ENCODE measurements at places on chromosomes 5 and 9. TPM values are rescaled to one million over a fixed set of nuclear protein-coding genes. Genes with fewer than 3 reads are reported as not detected.

Gene C5orf58
- not detected for total RNA-seq

DNA sequence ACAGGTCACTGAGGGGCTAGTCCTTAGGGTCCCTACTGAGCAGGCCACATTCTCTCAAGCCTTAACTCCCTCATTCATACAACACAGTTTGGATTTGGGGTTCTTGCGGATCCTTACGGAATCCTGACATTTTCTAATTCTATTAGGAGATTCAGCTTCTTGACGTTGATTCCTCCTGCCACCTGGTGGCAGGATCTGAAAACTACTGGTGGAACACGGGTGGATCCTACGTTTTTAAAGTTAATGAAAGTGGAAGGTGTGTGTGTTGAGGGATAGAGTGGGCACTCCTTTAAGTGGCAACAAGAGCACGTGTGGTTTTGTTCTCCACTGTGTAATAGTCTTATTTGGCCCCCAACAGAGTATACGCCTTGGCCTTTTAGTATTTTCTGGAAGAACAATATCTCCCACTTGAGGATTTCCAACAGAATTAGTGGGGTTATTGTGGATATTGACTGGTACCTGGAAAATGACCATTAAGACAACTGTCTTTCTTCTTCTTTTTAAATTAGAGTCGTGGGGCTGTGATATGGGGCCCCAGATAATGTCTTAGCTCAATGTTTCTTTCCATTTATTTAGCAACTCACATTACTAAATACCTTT is 25.2 kb downstream of the SLC28A3 start:
- H3K36me3 ChIP-seq = no peaks in the 10 kb centered on the region
- peak; percentile 48 for DNase-seq
- H3K27me3 ChIP-seq = no peaks in the 10 kb centered on the region
- peaks cover 8% of the 10 kb centered on the region for H3K4me1 ChIP-seq

DNA sequence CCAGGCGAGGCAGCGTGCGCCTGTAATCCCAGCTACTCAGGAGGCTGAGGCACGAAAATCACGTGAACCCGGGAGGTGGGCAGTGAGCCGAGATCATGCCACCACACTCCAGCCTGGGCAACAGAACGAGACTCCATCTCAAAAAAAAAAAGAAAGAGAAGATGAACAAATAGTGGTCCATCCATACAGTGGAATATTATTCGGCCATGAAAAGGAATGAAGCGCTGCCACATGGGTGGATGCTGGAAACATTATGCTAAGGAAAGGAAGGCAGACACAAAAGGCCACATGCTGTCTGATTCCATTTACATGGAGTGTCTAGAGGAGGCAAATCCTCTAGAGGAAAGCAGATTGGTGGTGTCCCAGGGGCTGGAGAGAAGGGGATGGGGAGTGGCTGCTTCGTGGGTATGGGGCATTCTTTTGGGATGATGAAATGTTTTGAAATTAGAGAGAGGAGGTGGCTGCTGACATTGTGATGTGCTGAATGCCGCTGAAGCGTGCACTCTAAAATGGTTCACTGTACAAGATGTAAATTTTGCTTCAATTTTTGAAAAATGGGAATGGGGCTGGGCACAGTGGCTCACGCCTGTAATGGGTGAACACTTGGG is 17.0 kb downstream of the PLPP7 start:
- H3K27me3 ChIP-seq = peaks cover 4% of the 10 kb centered on the region
- no peaks in the 10 kb centered on the region for H3K36me3 ChIP-seq
- H3K4me1 ChIP-seq = peaks cover 11% of the 10 kb centered on the region

GRCh38 chr5:150118561-150119229 is 32.3 kb upstream of the CSF1R start:
- H3K4me3 ChIP-seq = no peak overlapping the region
- peaks cover 6% of the 10 kb centered on the region for H3K36me3 ChIP-seq
- no peaks in the 10 kb centered on the region for H3K27me3 ChIP-seq
- peak; percentile 19 for DNase-seq
- no peak overlapping the region for H3K27ac ChIP-seq
- H3K4me1 ChIP-seq = peaks cover 3% of the 10 kb centered on the region

Gene TNC
- total RNA-seq = 0.03 TPM

DNA sequence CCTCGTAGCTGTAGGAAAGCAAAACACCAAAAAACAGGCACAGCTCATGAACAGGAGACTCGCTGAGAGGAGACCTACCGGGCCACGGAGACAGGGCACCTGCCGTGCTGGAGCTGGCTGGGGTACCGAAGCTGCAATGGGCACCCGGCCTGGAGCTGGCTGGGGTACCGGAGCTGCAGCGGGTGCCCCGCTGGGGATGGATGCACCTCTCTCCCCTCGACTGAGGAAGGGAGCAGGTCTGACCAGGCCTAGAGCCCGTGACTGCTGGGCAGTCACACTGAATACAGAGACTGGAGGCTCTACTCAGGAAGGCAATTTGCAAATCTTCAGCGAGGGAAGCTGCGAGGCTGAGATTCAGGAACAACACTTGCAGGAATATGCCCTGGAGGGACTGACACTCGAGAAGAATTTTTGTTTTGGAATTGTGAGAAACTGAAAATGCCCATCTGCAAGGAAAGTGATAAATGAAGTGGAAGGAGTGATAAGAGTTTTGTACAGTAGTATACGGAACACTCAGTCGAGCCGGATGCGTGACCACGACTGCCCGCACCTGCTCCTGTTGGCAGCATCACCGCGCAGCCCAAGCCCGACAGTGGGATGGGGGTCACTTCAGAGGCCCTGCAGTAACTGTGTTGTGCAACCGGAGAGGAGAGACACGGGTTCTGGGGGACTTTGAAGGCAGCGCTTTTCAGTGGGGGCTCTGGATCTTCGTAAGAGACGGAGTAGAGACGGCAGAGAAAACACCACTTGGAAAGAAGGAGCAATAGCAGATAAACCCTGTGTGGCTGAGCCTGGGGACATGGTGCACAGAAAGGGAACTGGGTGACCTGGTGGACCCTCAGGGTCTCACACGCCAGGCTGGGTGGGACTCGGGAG is 27.9 kb upstream of the LPCAT1 start:
- no peaks in the 10 kb centered on the region for H3K4me1 ChIP-seq
- no peak overlapping the region for H3K4me3 ChIP-seq

DNA sequence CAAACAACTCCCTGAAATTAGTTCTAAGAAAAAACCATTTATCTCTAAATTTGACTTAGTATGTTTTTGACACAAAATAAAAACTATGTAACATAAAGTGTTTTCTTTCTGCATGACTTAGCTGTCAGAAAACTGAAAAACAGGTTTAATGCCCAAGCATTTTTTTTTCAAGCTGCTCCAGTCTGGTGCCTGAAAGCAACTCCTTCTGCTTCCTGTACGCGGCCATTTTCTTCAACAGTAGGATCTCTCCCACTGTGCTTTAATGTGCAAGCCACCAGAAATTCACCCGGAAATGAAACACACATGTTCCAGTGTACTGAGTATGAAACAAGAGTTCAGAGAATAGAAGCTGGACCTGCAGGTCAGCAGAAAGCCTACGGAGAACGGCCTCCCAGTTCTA is 161.2 kb downstream of the MED27 start:
- no peak overlapping the region for H3K27ac ChIP-seq
- no peak overlapping the region for H3K4me3 ChIP-seq
- H3K4me1 ChIP-seq = peaks cover 3% of the 10 kb centered on the region

Gene NUTM2F
- total RNA-seq = not detected

Gene KCNN2
- total RNA-seq = not detected

DNA sequence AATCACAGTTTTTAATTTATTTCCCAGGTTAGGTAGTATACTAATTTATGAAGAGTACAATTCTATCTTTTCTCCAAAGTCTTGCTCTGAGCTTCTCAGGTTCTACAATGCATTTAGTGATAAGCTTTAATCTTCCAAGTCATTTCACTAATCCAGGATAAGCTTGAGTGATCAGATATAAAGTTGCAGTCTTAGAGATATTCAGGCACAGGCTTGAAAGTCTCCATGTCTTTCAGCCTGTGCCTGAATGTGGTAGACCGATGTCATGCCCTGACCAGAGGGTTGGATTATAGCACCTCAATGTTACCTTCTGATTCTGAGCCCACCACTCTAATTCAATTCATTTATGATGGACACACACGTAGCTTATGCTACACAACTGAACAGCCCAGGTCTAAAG is 3.2 kb downstream of the CRHBP start:
- H3K36me3 ChIP-seq = no peaks in the 10 kb centered on the region
- H3K4me1 ChIP-seq = peaks cover 12% of the 10 kb centered on the region
- H3K27ac ChIP-seq = no peak overlapping the region
- H3K4me3 ChIP-seq = no peak overlapping the region
- peaks cover 74% of the 10 kb centered on the region for H3K27me3 ChIP-seq

- no peaks in the 10 kb centered on the region for H3K36me3 ChIP-seq
- no peaks in the 10 kb centered on the region for H3K4me1 ChIP-seq
- no peak overlapping the region for H3K4me3 ChIP-seq
- DNase-seq = no peak
These were observed 996.2 kb downstream of the CDH12 start for GRCh38 chr5:21856987-21857386.

Gene ANKRD18A
- 2.9 TPM for total RNA-seq

- no peak overlapping the region for H3K27ac ChIP-seq
- peaks cover 51% of the 10 kb centered on the region for H3K4me1 ChIP-seq
- H3K27me3 ChIP-seq = no peaks in the 10 kb centered on the region
- peaks cover 18% of the 10 kb centered on the region for H3K36me3 ChIP-seq
- no peak overlapping the region for H3K4me3 ChIP-seq
- DNase-seq = no peak
These were observed 26.3 kb downstream of the PTGES2 start for GRCh38 chr9:128101231-128101661.

Gene ZNF454
- total RNA-seq = not detected

Gene SPARC
- 0.96 TPM for total RNA-seq

GRCh38 chr5:219991-220390 is 1.9 kb downstream of the SDHA start:
- DNase-seq = no peak
- peaks cover 17% of the 10 kb centered on the region for H3K36me3 ChIP-seq

Gene GRIN1
- total RNA-seq = not detected

GRCh38 chr9:125841444-125841843 is 94.3 kb downstream of the PBX3 start:
- peaks cover 4% of the 10 kb centered on the region for H3K4me1 ChIP-seq
- no peak overlapping the region for H3K4me3 ChIP-seq
- H3K27me3 ChIP-seq = no peaks in the 10 kb centered on the region
- H3K27ac ChIP-seq = no peak overlapping the region
- H3K36me3 ChIP-seq = peaks cover 3% of the 10 kb centered on the region

GRCh38 chr5:154301726-154302125 is 111.2 kb downstream of the GALNT10 start:
- peaks cover 3% of the 10 kb centered on the region for H3K4me1 ChIP-seq
- no peak for DNase-seq
- H3K4me3 ChIP-seq = no peak overlapping the region
- no peak overlapping the region for H3K27ac ChIP-seq

Gene MEF2C
- 0.60 TPM for total RNA-seq

DNA sequence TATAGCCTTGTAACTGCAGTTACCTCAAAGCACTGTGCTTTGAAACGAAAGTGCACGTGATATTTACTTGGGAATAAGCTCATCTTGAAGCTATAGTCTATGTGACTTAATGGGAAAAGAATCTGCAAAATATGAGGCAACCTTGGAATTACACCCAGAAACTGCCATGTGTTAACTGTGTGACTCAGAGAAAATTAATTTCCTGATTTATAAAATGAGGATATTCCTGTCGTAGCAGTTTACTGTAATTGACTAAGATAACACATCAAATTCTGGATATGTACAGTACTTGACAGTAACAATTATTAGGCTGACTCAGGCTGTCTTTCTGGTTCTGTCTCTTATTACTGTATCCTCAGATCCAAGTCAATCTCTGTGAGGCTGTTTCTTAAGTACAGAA is 1079.9 kb upstream of the ACO1 start:
- DNase-seq = no peak
- H3K4me1 ChIP-seq = peaks cover 10% of the 10 kb centered on the region
- H3K27ac ChIP-seq = no peak overlapping the region

GRCh38 chr5:135643881-135644766 is 65.3 kb upstream of the CXCL14 start:
- peaks cover 3% of the 10 kb centered on the region for H3K27me3 ChIP-seq
- H3K4me1 ChIP-seq = no peaks in the 10 kb centered on the region
- no peak for DNase-seq

DNA sequence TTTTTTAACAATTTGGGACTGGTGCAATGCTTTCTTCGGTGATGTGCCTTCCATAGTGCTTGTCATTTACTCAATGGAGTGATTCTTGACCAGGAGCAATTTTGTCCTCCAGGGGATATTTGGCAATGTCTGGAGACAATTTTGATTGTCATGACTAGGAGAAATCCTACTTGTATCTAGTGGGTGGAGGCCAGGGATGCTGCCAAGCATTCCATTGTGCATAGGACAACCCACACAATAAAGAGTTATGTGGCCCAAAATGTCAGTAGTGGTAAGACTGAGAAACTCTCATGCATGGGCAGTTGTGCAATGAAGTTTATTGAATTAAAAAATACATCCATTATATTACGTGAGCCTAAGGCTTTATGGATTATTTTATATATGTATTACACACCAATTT is 70.5 kb downstream of the FOCAD start:
- no peak overlapping the region for H3K4me3 ChIP-seq
- no peak for DNase-seq
- no peaks in the 10 kb centered on the region for H3K27me3 ChIP-seq

Gene PLEKHG4B
- total RNA-seq = not detected

Gene TXNDC8
- not detected for total RNA-seq

GRCh38 chr5:112200131-112200530 is 218.9 kb downstream of the EPB41L4A start:
- no peaks in the 10 kb centered on the region for H3K36me3 ChIP-seq
- DNase-seq = no peak
- no peak overlapping the region for H3K4me3 ChIP-seq
- no peaks in the 10 kb centered on the region for H3K4me1 ChIP-seq

Gene OR2Y1
- total RNA-seq = not detected

- no peak overlapping the region for H3K27ac ChIP-seq
- no peaks in the 10 kb centered on the region for H3K4me1 ChIP-seq
- DNase-seq = no peak
- H3K27me3 ChIP-seq = no peaks in the 10 kb centered on the region
These were observed 18.9 kb downstream of the DPYSL3 start for GRCh38 chr5:147490989-147491388.

- no peak overlapping the region for H3K27ac ChIP-seq
- DNase-seq = no peak
- no peak overlapping the region for H3K4me3 ChIP-seq
- peaks cover 12% of the 10 kb centered on the region for H3K4me1 ChIP-seq
- H3K27me3 ChIP-seq = no peaks in the 10 kb centered on the region
These were observed 26.4 kb downstream of the ATP6V0E1 start for GRCh38 chr5:173010021-173010420.

Gene ARPC5L
- 70.2 TPM for total RNA-seq

GRCh38 chr5:168592014-168592368 is 12.8 kb upstream of the PANK3 start:
- H3K27me3 ChIP-seq = peaks cover 10% of the 10 kb centered on the region
- no peaks in the 10 kb centered on the region for H3K36me3 ChIP-seq
- no peak for DNase-seq
- no peak overlapping the region for H3K4me3 ChIP-seq
- H3K4me1 ChIP-seq = no peaks in the 10 kb centered on the region

DNA sequence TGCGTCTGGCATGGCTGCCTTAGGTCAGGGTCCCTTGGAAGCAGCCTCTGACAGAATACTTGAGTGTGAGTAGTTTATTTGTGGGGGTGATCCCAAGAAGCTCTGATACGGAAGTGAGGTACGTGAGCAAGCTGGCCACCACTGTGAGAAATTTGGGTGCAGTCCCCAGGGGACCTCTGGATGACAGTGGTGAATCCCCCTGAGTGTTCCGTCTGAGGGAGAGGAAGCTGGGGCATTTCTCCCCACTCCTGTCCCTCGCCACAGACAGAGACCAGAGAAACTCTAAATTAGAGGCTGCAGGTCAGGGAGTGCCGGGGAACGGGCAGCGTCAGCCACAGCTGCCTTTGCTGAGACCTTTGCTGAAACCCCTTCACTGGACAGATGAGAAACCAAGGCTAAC is 155.9 kb upstream of the COL5A1 start:
- DNase-seq = peak; percentile 5
- no peak overlapping the region for H3K27ac ChIP-seq
- no peaks in the 10 kb centered on the region for H3K36me3 ChIP-seq
- H3K4me3 ChIP-seq = no peak overlapping the region
- H3K4me1 ChIP-seq = no peaks in the 10 kb centered on the region

Gene GHR
- total RNA-seq = not detected

Measured in activated naive CD8-positive, alpha-beta T cell treated with anti-CD3 and anti-CD28 coated beads, Interleukin-2, amount 10 ng/mL, durations not matched to agents 7 days and 5 days (primary cell).